SK-N-SH treated with all-trans-retinoic acid at 6 μM for 48 hours (cell line): ENCODE measurements at places on chromosomes 11 and 22.
A peak's percentile ranks its signal among the peaks of the same experiment; 100 is the strongest.

- ATAC-seq: no peak
Observed at GRCh38 chr22:47064416-47064815, 302.0 kb downstream of the TBC1D22A start.

GRCh38 chr11:69135420-69136363 lies 20.0 kb upstream of the SMIM38 start:
- ATAC-seq: no peak

GRCh38 chr11:93727985-93728791 lies 13.1 kb downstream of the TAF1D start:
- ATAC-seq: peak; percentile 23

GRCh38 chr11:17719938-17720795 lies 796 bp downstream of the MYOD1 start:
- peak; percentile 73 for ATAC-seq
